ENCODE measurements at places on chromosomes 12 and 14.

DNA sequence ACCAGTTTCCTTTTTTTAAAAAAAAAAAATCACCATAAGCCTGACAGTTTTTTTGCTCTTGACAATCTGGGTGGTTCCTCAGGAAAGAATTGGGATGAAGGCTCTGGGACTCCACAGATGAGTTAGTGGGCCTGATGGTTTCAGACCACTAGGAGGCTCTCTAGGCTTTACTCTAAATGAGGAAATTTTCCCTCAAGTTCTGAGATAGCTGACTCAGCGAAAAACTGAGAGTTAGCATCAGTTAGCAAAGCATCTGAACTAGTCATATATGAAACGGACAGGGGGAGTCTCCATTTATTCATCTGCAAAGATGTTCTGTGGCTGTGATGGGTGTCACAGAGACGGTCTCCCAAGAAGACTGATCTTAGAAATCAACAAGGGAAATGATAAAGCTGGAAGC is 314.3 kb upstream of the OR4E1 start:
- DNase-seq, result no peak

GRCh38 chr12:62631471-62632410 is 165.1 kb downstream of the MON2 start:
- DNase-seq, result no peak

- no peak for DNase-seq
These were observed 34.6 kb downstream of the FIGNL2 start for GRCh38 chr12:51813931-51814310.

- no peak for DNase-seq
These were observed 6.3 kb downstream of the GPHN start for GRCh38 chr14:66514213-66514612.

DNA sequence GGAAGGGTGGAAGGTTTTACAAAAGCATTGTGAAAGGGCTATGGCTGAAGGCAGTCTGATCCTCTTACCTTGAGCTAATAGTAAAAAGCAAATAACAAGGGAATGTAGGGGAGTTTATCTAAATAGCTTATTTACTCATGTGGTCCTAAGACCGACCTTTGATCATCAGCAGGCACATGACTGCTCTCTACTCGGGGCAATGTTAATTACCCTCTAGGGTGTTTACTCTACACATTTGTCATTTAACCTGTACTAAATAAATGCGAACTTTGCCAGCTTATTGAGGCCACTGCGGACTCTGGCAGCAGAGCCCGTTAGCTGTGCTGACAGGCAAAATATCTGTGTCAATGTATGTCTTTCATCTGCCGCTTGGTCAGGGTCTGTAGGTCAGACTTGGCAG is 768.3 kb upstream of the ATXN7L3B start:
- no peak for DNase-seq

DNA sequence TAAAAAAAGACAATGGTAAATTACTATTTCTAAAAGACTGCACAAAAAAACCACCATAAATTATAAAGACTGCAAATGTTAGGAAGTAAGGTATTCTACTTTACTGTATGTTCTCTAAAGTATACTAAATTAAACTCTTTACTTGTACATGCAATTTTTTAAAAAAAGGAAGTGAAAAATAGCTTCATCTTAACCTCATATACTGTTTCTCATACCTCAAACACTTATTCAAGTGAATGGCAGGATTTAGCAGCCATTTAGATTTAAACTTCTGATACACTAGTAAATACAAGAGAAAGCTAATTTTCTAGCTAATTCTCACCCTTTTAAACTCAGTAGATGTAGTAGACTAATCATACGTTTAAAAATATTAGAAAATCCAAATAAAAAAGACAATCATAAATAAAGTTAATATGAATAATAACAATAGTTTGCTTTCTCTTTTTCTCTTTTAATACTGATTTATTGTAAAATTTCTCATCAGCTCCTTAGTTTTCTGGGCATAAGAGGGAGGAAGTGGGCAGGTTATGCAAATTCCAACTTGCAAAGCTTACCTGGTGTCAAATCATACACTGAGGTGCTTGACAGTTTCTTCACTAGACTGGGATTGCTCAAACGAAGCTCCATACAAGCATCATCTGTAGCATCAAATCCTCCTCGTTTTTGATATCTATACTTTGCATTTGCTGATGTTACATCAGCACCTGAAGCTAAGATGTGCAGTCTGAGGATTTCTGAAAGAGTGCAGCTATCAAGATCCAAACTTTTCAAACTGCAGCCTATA is 71.0 kb upstream of the CFL2 start:
- DNase-seq, result no peak

DNA sequence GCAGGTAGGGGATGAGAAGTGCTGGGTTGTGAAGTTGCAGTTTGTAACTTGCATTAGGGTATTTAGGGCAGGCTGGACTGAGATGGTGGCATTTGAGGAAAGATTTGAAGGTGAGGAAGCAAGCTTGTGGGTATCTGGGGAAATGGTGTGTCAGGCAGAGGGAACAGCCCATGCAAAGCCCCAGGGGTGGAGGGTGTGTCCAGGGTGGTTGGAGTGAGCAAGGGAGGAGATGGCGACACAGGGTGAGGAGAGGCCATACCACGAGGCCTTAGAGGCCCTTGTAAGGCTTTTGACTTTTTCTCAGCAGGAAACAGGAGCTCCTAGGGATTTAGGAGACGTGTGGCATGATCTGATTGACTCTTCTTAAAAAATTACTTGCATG is 136.9 kb downstream of the NUAK1 start:
- no peak for DNase-seq

GRCh38 chr12:112025808-112026375 is 12.7 kb downstream of the ERP29 start:
- DNase-seq, result no peak

DNA sequence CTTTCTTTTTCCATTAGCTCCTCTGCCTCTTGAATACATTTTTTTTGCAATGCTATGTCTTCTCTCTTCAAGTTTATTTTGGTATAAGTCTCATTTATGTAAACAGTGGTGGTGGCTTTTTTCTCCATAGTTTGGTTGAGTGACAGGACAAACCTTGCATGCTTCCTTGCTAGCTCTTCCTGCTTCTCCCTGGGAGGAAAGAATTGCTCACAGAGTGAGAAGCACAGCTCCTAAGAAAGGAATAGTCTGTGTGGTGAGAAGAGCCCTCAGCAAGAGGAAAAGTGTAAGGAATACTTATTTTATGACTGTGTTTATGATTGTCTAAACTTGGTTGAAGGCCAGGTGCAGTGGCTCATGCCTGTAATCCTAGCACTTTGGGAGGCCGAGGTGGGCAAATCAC is 11.5 kb downstream of the CCDC175 start:
- no peak for DNase-seq

DNA sequence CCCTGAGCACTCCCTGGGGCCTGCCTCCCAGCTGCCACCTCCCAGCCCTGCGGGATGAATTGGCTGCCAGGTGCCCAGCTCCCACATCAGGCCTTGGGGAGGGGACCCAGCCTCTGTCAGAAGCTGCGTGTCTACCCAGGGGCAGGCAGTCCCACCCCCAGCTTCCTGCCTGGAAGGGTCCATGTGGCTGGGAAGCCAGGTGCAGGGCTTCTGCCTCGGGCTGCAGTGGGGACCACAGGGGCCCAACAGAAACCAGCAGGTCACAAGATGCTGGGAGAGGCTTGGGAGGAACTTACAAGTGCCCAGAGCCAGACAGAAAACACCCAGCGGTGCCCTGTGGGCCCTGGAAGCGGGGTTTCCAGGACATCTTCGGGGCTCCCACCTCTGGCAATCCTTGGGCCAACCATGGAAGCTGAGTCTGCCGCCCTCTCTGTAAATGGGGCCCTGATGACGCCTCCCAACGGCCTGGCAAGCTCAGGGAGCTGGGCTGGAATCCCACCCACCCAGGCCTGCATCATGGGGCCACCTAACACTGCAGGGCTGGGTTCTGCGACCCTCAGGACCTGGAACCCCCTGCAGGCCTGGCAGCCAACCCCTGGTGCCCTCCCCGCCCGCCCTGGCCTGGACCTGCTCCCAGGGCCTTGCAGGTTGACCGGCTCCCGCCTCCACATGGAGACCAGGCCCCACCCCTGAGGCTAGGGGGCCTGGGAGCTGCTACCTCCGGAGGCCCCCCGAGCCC is 36.6 kb downstream of the CCNK start:
- DNase-seq, result no peak

DNA sequence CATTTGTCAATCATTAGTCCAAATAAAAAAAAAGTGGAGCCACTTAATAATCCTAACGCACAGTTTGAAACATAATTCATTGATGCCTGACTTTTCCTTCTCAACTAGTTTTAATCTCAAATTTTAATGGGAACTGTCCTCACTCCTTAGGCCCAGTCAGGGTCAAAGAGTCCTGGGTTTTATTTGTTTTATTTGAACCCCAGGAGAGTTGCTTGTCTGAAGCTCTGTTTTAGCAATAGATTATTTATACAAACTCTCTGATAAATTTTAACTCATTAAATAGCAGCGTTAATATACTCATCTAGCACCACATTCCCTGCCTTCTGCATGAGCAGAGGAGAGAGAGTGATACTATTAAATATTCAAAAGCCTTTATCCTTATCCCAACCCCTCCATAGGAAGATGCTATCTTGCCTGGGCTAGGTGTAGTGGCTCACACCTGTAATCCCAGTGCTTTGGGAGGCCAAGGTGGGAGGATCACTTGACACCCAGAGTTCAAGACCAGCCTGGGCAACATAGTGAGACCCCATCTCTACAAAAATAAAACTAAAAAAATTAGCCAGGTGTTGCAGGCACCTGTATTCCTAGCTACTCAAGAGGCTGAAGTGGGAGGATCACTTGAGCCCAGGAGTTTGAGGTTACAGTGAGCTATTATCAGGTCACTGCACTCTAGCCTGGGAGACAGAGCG is 14.5 kb upstream of the DUSP6 start:
- no peak for DNase-seq

DNA sequence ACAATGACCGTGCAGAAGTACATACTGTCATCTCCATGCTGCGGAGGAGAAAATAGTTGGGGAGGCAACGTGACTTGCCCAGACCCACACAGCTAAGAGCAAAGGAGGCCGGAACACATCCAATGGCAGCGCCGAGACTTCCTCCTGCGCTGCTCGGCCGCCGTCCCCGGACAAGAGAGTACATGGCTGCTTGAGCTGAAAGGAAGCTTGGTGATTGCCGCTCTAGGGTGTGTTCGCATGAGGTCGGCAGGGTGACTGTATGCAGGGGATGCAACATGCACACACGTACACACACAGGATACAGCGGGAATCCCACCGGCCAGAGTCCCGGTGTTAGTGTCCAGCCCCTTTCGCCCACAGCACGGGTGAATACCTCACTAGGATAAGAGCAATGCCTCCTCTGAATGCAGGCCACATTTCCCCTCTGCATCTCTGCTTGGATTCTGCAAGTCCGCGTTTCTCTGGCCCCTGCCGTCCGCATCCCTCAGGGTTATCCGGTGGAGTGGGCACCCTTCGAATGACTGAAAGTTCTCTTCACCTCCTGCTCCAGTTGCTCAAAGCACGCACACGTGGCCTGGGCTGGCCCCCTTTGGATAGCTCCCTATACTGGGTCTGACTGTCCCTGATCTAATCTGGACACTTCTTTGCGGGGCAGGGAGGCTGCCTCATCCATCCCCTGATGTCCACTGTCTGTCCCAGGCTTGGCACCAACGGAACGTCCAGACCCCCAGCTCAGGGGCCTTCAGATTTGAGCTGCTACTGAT is 78.8 kb downstream of the GSC start:
- no peak for DNase-seq

- DNase-seq, result no peak
These were observed 8.0 kb upstream of the ATF7IP start for GRCh38 chr12:14357486-14357885.

GRCh38 chr14:57160333-57160732 is 108.4 kb downstream of the EXOC5 start:
- DNase-seq, result no peak

- no peak for DNase-seq
These were observed 12.5 kb upstream of the FOXN3 start for GRCh38 chr14:89429199-89430181.

- DNase-seq, result no peak
These were observed 10.2 kb upstream of the KRT5 start for GRCh38 chr12:52530366-52530765.

DNA sequence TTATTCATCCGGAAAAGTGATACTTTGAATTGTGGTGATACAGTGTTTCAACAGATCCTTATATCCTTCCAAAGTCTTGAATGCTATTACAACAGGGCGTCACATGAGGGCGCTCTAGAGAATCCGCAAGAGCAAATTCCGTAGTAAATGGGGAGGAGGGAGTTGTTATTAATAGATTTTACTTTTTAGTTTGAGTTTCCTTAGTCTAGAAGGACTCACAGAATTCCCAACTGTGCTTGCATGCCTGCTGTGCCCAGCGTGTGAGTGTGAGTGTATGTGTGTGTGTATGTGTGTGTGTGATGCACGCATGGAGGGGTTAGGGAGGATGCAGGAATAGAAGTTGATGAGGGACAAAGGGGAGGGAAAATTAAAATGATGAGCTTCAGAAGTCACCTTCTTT is 375.3 kb downstream of the C12orf75 start:
- no peak for DNase-seq

DNA sequence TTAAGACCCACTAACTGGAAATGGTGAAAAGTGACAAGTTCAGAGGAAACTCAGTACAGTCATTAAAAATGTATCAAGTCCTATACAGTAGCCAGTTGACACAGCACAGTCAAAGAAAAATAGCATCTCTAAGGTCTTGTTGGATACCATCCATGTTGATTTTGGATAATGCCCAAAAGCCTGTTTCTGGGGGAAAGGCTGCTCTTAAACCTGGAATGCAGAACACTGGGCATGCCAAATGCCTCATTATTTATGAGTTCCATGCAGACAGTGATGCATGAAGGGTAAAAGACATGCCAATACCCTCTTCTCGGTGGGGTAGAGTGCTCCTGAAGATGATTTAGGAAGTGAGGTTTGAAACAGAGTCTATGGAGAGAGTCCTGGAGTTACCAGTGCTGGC is 29.6 kb downstream of the KCNK13 start:
- no peak for DNase-seq

DNA sequence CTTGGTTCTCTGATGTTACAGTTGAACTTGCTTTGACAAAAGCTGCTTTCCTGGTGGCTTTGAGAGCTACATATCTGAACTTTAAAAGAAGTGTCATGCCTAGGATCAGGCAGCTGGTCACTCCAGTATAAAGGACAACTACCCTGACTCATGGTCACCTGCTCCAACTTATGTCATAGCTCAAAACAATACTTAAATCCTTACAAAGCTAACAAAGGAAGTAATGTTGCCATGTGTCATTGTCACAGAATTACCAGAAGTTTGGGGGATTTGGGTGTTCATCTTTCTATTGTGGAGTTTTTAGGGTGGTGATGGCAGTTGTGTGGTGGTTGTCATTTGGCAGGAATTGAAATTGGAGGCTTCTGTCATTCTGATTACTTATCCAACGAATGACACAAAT is 1.8 kb upstream of the TCP11L2 start:
- no peak for DNase-seq

- DNase-seq, result no peak
These were observed 824 bp downstream of the TBK1 start for GRCh38 chr12:64452559-64453329.

DNA sequence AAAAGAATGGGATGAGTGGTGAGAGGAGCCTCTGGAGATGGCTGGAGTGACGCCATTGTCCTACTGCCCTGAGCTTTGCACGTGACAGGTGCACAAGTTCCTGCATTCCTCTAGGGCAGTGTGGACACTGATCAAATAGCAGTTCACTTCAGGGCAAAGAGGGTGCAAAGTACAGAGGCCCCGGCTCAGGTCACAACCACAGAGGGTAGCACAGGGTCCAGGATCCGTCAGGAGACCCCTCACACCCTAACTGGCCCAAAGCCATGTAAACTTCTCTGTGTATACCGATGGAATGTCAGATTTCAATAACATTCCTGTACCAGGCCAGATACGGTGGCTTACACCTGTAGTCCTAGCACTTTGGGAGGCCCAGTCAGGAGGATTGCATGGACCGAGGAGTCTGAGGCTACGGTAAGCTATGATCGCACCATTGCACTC is 10.4 kb upstream of the FBLN5 start:
- DNase-seq, result no peak

GRCh38 chr14:72723858-72724530 is 169.9 kb downstream of the DPF3 start:
- no peak for DNase-seq
